ENCODE measurements at places on chromosomes 6 and 20.

DNA sequence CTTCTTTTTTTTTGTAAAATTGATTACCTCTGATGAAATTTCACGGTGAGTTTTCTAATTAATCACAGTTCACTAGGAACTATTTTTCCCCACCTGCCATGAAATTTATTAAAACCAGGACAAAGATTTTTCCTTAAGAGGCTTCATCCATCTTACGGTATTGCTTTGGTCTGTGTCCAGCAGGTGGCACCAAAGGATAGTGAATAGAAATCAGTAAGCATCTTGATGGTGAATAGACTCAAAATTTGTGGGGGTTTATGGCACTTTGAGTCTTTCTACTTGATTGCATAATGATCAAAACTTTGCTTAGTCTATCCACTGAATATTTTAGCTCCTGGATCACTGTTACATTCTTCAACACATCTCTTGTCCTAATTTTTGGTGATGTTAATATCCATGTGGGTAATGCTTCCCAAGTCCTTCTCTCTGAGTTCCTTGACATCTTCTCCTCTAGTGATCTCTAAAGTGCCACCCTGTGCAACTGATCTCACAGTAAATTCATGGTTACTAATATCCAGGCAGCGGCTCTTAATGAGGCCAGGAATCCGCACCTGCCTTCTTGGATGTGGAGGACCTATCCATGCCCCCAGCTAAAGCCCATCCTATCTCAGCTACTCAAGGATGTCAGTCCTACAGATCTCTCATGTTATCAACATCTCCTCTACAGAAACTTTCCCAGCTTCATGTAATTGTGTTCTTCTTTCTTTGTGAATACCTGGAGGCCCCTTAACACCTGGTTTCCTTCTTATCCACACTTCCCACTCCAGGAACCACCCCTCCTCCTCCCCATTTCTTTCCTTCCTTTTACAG is 54.5 kb downstream of the STMND1 start:
- DNase-seq = peak; percentile 78

DNA sequence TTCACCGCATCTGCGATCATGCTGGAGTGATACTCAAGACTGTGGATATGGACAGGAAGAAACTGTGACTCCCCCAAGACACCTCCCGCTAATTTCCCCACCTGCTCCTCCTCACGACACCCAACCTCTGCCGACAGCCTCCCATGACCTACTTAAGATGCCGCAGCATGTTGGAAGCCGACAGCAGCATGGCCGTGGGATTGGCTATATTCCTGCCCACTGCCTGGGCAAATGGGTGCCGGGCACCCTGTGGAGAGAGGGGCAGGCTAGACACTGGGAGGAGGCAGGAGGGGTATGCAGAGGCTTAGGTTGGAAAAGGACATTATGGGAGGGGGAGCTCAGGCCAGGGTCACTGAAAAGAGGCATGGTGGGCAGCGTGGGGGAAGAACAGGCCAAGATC is 4.5 kb downstream of the IDH3B start:
- no peak for DNase-seq

DNA sequence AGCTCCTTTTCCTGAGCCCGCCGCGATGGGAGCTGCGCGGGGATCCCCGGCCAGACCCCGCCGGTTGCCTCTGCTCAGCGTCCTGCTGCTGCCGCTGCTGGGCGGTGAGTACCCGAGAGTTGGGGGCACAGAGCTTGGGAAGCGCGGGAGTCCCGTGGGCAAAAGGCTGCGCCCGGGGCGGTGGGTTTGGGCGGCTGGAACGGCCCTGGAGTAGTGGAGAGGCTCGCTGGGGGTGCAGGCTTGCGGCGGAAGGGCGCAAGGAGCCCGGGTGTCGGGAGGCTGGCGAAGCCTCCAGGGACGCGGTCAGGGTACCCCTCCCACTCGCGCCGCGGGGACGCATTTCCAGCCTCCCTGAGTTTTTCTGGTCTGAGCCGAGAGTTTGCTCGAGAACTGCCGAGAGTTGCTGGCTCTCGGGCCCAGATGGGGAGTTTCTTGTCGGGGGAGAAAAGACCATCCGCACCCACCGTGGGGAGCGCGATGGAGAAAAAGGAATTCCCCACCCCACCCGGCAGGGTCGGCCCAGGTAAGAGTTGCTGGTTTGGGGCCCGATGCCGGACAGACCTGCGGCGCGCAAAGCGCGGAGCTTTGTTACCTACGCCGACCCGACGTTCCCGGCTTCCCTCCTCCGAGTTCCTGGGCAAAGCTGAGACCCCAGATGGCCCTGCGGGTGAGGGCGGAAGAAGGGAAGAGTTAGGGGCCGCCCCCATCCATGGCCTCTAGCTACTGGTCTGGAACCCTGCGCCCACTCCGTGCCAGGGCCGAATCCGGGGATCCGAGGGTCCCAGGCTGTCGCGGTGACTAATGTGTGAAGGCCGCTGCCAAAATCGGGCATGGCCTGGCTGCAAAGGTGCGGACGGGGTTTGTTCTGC is 584 bp downstream of the PTK7 start:
- DNase-seq = peak; percentile 72

DNA sequence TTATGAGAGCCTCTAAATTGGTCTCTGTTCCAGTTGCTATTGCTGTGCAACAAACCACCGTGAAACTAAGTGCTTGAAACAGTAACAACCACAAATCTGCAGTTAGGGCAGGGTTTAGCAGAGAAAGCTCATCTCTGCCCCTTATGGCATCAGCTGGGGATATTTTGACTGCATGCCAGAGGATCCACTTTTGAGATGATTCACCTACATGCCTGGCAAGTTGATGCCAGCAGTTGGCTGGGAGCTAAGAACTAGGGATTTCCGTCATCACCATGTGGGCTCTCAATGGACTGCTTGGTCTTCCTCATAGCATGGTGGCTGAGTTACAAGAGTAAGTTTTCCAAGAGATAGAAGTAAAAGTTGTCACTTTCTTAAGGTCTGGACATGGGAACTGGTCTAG is 35.1 kb downstream of the PLCB4 start:
- DNase-seq = no peak

DNA sequence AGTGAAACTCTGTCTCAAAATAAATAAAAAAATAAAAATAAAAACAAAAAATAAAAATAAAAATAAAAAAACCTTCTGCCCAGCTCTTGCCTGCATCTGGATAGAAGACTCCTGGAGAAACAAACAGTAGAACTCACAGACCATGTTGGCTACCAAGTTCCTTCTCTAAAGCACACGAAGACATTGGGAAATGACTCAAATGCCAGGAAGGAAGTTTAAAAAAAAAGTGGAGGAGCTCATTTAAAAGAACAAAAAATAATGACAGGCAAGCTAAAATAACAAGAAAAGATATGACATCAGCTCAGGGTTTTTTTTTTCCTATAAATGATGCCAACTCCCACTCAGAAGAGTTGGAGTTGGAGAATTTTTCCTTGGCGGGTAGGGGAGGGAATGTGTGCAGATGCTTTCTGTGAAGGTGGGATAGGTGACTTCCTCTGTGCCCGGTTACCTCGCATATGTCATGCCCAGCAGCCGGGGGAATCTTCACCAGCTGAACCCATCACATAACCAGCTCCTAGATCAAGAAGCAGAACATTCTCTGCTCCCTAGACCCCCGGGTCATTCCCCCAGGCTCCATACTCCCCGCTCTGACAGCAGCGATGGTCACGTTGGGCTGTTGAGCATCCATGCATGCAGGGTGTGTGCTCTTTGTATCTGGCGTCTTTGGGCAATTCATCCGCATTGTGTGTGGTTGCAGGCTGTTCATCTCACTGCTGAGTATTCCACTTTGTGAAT is 17.3 kb upstream of the CD93 start:
- DNase-seq = peak; percentile 5

DNA sequence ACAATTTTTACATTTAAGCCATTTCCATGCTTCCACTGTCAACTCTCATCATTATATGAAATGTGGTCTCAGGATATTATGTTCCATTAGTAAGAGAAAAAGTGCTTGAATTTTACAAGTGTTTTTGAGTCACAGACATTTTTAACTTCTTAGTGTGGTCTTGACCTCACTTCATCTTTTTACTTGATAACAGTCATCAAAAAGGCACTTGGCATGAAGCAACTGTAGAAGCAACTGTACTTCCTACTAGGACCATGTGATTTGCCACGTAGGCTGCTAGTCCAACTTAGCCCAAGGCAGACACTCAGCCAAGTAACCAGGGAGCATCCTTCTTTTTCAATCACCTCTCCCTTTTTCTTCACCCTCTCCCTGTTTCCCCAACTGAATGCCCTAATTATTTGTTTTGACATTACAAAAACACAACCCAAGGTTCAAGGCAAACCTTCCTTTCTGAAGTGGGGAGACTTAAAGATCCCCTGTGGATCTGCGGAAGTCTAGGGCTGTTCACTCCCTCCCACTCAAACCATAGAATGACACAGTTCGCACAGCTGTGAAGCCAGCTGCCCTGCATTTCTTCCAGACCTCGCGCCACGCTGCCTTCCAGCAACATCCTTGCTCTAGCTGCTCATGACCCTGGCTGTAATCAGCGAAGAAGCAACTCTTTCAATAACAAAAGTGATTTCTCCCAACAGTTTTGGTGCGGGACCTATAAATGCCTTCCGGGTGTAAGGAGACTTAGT is 45.0 kb downstream of the PHACTR1 start:
- peak; percentile 98 for DNase-seq

Measured in GM23248 (cell line).